ENCODE measurements at places on chromosomes 5 and 9.

DNA sequence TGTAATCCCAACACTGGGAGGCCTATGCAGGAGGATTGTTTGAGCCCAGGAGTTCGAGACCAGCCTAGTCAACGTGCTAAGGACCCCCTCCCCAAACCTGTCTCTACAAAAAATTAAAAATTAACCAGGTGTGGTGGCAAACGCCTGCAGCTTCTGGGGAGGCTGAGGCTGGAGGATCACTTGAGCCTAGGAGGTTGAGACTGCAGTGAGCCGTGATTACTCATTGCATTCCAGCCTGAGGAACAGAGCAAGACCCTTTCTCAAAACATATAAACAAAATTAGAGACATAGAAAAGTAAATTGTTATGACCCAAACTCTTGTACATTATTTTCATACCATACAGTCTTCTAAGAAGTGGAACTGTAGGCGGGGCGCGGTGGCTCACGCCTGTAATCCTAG lies 1.1 kb downstream of the GPR107 start:
- no peak for DNase-seq

GRCh38 chr9:13755551-13755950 lies 476.1 kb upstream of the MPDZ start:
- DNase-seq, result no peak

- no peak for DNase-seq
These were observed 39.4 kb downstream of the LURAP1L start for GRCh38 chr9:12813960-12814876.

- no peak for DNase-seq
These were observed 534.7 kb downstream of the CAAP1 start for GRCh38 chr9:26357803-26358344.

- no peak for DNase-seq
These were observed 6.9 kb downstream of the NR4A3 start for GRCh38 chr9:99828417-99829176.

DNA sequence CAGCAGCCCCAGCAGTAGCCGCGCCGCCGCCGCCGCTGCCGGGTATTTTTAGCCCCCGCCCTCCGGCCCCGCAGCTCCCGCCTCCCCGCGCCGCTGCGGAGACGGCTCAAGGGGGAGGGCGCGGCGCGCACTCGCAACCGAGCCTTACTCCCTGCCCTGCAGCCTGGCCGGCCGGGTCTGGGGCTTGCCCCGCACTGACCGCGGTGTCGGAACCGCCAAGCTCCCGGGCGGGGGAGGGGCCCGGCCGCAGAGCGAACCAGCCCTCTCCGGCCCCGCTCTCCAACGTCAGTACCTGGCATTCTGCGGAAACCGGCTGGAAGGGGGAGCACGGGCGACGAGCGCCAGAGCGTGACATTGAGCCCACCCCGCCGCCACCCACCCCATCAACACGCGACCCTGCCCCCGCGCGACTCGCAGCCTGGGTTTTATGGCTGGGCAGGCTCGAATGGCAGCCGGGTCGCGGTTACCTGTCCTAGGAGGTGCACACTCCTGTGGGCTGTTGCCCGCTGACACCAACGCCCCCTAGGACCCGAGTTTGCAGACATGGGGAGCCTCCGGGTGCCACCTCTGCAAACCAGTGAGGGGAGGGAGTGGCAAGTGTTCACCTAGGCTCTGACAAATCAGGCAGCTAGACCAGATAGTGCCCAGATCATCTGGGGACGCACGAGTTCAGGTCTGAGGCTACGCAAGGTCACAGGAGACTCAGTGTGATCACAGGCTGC lies at the start of gene ACSL6:
Gene ACSL6 (minus strand): TSS at position 37 of the 722 bp plus-strand sequence. CDS start 105 bp downstream, outside the sequence.
- no peak for DNase-seq

Measured in stimulated activated CD4-positive, alpha-beta T cell treated with anti-CD3 and anti-CD28 coated beads, Interleukin-1b, Interleukin-23, amount 100 ng/mL, for 1 hour (primary cell).